ENCODE measurements at places on chromosomes 3 and 15.

- peak; percentile 15 for DNase-seq
Measured at GRCh38 chr3:180018543-180018942, 18.2 kb downstream of the PEX5L start.

DNA sequence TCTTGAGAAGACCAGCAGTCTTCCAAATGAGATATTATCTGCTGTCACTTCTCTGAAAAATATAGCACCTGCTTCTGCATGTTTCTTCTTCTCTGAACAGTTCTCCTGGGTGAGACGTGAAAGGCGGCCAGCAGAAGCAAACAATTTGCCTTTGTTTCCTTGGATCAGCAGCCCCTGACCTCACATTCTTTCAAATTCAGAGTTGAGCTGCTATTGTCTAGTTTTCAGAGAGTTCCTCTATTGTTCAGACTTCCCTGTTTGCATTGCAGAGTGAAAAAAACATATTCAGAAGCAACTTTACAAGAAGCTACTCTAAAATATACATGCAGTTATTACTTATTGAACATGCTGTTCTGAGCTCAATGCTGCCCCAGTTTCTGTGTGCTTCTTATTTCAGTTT, 653.6 kb downstream of the NAALADL2 start:
- DNase-seq: no peak

DNA sequence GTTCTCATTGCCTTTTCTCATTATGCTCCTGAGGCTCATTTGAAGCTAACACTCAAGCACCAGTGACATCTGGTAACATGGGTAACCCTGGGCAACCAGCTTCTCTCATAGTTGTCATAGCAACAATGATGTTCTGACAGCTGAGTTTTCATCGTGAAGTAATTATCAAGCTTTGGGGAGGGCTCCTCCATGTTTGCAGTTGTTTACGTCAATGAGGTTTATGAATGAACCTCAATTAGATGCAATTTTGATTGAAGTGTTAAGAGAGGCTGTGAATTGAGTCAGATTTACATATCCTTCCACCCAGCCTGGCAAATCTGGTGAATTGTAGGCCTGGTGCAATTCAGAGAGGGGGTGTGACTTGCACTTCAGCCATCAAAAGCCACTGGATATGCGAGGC, 119.3 kb upstream of the CHD2 start:
- DNase-seq: no peak

DNA sequence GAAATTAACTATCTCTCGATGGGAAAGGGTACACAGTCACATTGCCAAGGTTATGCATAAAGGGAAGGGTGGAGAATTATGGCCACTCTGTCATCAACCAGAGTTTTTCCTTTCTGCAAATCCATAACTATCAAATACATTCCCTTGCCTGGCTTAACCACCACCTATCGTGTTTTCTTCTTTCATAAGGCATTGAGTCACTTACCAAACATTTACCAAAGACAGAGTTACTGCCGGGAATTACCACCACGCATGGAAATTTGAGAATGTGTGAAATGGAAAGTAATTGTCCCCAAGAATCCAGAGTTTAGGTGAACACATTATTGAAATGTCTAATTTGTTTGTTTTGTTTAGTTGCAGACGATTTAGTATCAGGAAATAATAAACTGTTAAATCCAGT, 134.3 kb upstream of the LRRN1 start:
- no peak for DNase-seq

DNA sequence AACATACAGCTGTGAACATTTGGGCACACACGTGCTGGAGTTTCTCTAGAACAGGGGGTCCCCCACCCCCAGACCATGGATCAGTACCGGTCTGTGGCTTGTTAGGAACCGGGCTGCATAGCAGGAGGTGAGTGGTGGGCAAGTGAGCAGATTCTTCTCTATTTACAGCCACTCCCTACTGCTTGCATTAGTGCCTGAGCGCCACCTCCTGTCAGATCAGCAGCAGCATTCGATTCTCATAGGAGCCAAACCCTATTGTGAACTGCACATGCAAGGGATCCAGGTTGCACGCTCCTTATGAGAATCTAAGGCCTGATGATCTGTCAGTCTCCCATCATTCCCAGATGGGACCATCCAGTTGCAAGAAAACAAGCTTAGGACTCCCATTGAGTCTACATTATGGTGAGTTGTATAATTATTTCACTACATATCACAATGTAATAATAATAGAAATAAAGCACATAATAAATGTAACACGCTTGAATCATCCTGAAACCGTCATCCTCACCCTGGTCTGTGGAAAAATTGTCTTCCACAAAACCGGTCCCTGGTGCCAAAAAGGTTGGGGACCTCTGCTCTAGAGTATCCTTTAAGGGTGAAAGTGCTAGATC, 25.8 kb downstream of the CHRM5 start:
- DNase-seq: no peak

- DNase-seq: no peak
Measured at GRCh38 chr3:138381950-138382715, 33.8 kb downstream of the MRAS start.

DNA sequence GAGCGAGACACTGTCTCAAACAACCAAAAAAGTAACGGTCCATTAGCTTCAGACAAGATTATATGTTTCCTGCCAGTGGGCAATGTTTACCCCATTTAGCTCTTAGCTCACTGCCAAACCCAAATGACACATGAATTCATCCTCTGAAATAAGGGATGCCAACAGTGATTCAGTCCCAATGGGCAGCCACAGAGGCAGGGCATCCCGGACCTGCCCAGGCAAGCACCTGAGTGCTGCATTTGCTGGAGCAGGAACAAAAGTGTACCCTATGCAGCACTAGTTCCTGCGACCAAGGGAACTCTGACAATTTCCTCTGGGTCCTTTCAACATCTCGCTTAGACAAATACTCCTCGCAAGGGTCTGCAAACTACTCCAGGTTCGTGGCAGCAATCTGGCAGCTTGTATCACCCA, 8.0 kb downstream of the IP6K2 start:
- no peak for DNase-seq

DNA sequence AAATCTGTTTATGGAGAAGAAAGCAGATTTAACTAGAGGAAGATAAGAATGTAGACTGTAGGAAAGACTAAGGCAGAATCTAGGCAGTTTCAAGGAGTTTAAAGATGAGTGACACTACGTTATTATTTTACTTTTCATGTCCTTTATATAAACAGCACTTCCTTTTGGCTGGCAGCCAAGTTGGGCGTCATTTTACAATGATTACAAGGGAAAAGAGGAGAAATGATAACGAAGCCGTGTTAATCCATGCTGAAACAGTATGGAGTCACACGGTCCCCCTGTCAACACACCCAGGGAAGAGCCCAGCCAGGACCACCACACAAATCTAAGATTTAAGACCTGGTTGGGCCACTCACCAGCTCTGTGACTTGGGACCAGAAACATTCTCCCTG, 83.7 kb upstream of the NEO1 start:
- no peak for DNase-seq

GRCh38 chr3:36901588-36901987, 43.3 kb downstream of the TRANK1 start:
- DNase-seq: no peak

DNA sequence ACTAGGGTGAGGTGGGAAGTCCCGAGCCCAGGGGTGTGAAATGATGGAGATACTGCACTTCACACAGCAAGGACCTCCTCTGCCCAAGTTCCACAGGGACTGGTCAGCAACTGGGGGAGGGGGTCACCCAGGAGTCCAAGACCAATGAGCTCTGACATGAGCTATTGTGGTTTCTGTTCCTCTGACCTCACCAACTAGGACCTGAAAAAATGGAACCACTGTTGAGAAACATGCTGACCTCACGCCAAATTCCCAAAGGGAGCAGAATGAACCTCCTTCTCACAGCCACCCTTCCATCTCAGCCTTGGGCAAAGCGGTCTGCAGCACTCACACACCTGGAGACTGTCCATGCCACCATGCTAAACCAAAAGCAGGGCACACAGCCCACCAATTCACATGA, 69.3 kb downstream of the LRIG1 start:
- no peak for DNase-seq

DNA sequence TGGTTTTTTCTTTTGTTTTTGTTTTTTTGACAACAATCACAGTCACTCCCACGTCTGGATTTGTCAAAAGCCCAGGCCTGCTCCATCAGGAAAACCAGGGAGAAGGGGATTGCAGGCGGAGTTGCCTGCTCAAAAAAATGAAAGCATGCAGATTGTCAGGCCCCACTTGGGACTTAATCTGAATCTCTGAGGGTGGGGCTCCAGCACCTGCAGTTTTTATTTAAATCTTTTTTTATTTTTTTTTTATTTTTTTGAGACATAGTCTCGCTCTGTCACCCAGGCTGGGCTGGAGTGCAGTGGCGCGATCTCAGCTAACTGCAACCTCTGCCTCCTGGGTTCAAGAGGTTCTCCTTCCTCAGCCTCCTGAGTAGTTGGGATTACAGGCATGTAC, 140.9 kb downstream of the FOXP1 start:
- DNase-seq: no peak

GRCh38 chr15:77225088-77225487, 154.2 kb upstream of the TSPAN3 start:
- no peak for DNase-seq

Measured in GM10248 (cell line).